Muscle of leg (tissue), 16 donors: ENCODE measurements at places on chromosomes 2 and 18. TPM values are rescaled to one million over a fixed set of nuclear protein-coding genes. Genes with fewer than 3 reads are reported as not detected.

DNA sequence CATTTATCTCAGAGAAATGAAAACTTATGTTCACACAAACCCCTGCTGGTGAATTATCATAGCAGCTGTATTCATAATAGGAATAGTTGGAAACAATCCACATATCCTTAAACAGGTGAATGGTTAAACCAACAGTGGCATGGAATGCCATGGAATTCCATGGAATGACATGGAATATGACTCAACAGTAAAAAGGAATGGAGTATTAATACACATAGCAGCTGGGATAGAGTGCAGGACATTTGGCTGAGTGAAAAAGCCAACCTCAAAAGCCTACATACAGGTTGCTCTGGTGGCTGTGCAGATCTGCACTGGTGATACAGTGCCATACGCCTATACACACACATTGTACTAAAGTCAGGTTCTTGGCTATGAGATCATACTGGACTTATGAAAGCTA is 69.5 kb downstream of the FAM168B start:
- no peak for DNase-seq

Gene KRTCAP3
- polyA plus RNA-seq: 3.6 TPM

GRCh38 chr2:241189856-241190201 is 1.4 kb downstream of the ANO7 start:
- DNase-seq: no peak

Gene FEV
- polyA plus RNA-seq: not detected

DNA sequence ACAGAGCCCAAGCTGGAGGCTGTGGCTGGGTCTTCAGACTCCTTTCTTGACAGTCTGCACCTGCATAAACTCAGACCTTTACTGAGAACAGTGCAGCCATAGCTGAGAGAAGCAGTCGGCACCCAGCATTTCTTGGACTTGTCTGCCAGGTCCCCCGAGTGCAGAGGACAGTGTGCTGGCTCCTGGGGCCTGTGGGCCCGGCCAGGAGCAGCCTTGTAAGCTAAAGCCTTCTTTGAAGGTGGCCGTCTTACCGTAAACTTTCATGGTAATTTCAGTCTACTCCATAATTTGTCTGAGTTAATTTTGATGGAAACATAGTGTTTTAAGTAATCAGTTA is 70.9 kb downstream of the LRRFIP1 start:
- no peak for DNase-seq
